ENCODE measurements at places on chromosomes 11 and 22. TPM values are rescaled to one million over a fixed set of nuclear protein-coding genes. Genes with fewer than 3 reads are reported as not detected.
A peak's percentile ranks its signal among the peaks of the same experiment; 100 is the strongest.

DNA sequence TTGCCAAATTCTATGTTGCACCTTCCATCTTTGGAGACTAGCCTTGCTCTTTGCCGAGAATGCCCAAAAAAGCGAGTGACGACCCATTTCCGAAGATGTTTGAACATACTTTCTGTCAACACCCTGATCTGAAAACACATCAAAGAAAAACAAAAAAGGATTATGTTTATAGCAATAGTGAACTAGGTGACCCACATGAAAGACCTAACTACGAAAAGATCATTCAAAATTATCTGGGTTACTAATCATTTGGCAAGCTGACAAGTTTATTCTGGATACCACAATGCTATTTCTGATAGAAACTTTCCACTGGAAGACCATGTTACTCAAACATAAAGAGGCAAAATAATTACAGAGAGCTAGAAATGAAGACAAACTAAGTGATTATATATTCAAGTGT lies 27.0 kb downstream of the KCNJ1 start:
- H3K27ac ChIP-seq = no peak overlapping the region
- peaks cover under 1% of the 10 kb centered on the region for H3K27me3 ChIP-seq
- H3K4me1 ChIP-seq = peaks cover 16% of the 10 kb centered on the region
- no peak for DNase-seq
- no peaks in the 10 kb centered on the region for H3K36me3 ChIP-seq

Gene NRIP3
- 4.0 TPM for total RNA-seq

GRCh38 chr22:33025675-33026074 lies 32.5 kb downstream of the SYN3 start:
- H3K27me3 ChIP-seq = no peaks in the 10 kb centered on the region
- no peak for DNase-seq
- no peak overlapping the region for H3K4me3 ChIP-seq
- H3K4me1 ChIP-seq = no peaks in the 10 kb centered on the region

DNA sequence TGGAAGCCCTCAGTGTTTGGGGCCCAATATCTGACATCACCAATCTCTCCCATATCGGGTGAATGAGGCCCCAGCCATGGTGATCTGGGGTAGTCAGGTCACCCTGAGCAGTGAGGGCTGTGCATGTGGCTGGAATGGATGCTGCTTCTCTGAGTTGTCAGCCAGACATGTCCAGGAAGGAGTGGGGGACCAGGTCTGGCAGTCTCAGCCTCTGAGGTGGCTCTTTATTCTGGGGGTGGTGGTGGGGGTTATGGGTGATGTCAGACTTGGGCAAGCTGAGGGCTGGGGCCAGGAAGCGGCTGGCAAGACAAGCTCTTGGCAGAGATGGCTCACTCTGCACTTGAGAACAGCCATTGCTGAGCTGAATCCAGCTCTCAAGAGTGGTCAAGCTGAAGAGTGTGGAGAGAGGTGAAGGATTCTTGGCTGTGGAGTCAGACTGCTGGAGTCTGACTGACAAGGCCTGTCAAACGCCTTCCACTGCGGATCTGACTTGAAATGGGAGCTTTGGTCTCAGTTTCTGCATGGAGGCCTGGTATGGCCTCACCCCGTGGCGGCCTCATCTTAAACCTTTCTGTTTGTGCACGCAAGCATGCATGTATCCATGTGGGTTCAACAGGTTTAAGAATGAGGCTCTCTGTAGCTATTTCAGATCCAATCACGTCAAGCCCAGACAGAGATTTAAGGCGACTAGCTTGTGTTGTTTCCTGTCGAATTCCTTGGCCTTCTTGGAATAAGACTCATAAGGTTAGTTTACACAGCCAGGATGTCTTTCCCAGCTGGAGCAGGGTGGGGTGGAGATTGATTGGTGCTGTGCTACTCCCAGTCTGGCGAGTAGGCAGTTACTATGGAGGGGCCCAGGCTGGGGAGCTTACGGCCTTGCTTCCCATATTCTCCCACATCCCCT lies 83.9 kb upstream of the TIMP3 start:
- DNase-seq = no peak
- H3K36me3 ChIP-seq = no peaks in the 10 kb centered on the region
- H3K4me1 ChIP-seq = peaks cover 11% of the 10 kb centered on the region
- no peak overlapping the region for H3K4me3 ChIP-seq
- peak overlapping the region; percentile 63 for H3K27ac ChIP-seq

Gene PACSIN3
- total RNA-seq = 43.6 TPM

DNA sequence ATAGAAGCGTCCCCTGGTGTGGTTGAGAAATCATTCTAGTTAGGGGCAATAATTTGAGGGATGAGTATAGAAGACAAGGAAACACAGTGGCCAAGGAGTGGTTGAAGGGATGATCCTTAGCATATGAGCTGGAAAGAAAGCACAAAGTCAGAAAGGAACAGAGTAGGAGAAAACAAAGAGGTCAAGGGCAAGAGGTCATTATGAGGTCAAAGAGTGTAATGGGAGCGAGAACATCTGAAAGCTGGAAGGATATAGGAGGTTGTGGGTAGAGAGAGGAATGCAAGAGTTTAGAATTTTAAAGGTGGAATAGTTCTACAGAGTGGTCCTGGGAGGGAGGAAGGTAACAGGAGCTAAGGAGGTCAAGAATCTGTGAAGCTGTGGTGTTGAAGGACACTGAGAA lies 2.0 kb downstream of the DCHS1 start:
- H3K4me3 ChIP-seq = no peak overlapping the region
- H3K27ac ChIP-seq = peak overlapping the region; percentile 77
- H3K4me1 ChIP-seq = peaks cover 13% of the 10 kb centered on the region

GRCh38 chr11:126101251-126101929 lies 38.7 kb upstream of the CDON start:
- H3K4me1 ChIP-seq = peaks cover 22% of the 10 kb centered on the region
- no peak overlapping the region for H3K27ac ChIP-seq
- H3K27me3 ChIP-seq = no peaks in the 10 kb centered on the region
- no peaks in the 10 kb centered on the region for H3K36me3 ChIP-seq

DNA sequence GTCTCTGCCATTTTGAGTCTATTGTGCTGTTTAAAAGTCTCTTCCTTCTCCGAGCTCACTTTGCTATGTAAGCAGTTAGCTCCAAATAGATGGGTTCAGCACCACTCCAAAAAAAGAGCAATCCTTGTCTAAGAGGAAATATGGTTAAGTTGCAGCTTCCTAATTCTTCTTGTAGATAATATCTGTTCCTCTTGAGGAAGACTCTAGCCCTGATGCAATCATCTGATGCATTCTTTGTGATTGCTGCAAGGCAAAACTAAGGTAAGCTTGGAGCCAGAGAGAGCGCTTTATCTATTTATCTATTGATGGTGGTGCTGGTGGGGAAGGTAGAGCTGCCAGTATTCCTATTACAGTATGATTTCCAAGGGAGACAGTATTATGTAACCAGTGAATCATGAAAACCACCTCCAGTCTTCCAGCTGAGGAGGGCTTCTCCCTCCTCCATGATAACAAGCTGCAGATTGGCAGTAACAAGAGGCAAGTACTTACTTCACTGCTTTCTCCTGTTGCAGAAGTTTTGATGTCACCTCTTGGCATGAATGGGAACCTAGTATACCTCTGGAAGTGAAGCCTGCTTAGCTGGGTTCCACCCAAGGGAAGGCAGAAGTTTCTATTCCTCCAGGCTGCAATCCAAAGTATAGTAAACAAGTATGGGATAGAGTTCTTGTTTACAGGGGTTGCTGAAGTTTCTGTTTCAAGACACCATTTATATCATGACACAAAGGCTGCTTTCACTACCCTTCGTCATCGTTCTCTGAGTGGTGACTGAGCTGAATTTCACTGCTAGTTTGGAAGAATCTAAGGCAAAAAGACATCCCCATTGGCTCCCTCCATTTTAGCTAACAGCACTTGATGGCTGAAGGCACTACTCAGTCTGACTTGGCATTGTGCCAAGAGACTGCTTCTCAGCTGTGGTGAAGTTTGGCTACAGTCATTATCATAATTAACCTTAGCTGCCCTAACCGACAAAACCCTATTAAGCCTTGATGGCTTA lies 49.7 kb downstream of the FDX1 start:
- no peaks in the 10 kb centered on the region for H3K4me1 ChIP-seq
- H3K36me3 ChIP-seq = no peaks in the 10 kb centered on the region
- DNase-seq = no peak
- H3K27me3 ChIP-seq = no peaks in the 10 kb centered on the region
- no peak overlapping the region for H3K4me3 ChIP-seq
- no peak overlapping the region for H3K27ac ChIP-seq

Gene SLC22A8
- total RNA-seq = not detected

DNA sequence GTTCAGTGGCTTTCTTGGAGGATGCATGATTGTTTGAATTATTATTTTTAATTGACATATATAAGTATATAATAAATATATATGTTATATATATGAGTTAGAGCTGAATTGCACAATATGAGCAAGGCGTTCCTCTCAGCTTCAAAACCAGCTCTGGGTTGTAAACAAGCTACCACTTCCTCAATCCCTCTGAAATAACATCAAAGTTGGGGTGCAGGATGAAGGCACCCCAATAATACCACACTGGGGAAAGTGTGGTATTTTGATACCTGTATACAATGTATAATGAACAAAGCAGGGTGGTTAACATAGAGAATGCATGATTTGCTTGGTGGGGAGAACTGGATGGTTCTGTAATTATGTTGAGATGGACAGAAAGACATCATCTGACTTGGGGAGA lies 1.7 kb upstream of the SORL1 start:
- no peaks in the 10 kb centered on the region for H3K36me3 ChIP-seq
- no peak for DNase-seq
- H3K4me3 ChIP-seq = no peak overlapping the region
- no peak overlapping the region for H3K27ac ChIP-seq

Gene CENPM
- total RNA-seq = not detected

Gene ACCSL
- total RNA-seq = not detected
